ENCODE measurements at places on chromosomes 2 and 18. TPM values are rescaled to one million over a fixed set of nuclear protein-coding genes. Genes with fewer than 3 reads are reported as not detected.

GRCh38 chr2:9286554-9287399 lies 80.2 kb downstream of the ASAP2 start:
- DNase-seq, result no peak

GRCh38 chr18:8908792-8909510 lies 193.5 kb upstream of the NDUFV2 start:
- DNase-seq, result no peak

DNA sequence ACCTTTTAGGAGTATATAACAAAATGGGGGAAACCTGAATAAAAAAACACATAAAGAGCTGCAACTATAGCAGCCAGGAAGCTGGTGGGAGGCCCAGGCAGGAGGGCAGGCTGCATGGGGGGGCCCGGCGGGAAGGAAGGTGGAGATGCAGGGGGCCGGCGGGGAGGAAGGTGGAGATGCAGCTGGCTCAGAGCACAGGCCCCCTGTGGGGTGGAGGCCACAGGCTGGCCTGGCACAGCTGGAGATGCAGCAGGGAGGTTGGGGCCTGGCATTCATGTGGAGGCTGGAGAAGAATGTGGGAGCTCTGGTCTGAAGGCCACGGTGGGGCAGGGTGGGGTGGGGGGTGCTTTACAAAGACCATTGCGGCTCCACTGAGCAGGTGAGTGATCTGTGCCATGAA lies 31.4 kb downstream of the FAM228A start:
- no peak for DNase-seq

DNA sequence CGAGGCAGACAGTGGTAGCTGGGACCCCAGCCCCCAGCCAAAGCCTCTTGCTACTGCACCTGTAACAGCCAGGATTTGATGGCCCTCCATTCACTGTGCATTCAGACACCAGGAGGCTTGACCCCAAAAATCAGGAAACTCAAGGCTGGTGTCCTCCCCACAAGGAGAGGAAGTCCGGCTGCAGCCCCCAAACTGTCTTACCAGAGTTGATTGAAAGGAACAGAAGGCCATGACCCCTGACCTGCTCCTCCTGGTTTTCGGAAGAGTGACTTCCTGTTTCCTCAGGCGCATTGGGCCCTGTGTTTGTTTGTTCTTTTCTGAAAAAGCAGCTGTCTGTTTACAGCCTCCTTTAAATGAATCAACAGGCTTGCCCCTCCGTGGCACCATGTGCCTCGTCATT lies 111.6 kb downstream of the RNF144A start:
- no peak for DNase-seq

GRCh38 chr18:69330385-69331005 lies 70.2 kb upstream of the DOK6 start:
- DNase-seq, result no peak

DNA sequence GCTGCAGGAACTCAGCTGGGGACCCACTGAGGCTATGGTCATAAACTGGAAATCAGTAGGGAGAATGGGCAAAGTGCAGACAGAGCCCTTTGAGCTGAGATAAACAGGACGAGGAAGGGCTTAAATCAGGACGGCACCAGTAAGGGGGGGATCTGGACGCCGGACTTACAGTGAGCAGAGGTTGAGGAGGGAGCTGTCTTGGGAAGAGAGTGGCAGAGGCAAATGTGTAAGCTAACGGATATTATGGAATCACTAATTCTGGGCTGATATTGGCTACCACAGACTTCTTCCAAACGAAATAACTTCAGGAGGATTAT lies 539 bp downstream of the CYP27A1 start:
- DNase-seq, result no peak

DNA sequence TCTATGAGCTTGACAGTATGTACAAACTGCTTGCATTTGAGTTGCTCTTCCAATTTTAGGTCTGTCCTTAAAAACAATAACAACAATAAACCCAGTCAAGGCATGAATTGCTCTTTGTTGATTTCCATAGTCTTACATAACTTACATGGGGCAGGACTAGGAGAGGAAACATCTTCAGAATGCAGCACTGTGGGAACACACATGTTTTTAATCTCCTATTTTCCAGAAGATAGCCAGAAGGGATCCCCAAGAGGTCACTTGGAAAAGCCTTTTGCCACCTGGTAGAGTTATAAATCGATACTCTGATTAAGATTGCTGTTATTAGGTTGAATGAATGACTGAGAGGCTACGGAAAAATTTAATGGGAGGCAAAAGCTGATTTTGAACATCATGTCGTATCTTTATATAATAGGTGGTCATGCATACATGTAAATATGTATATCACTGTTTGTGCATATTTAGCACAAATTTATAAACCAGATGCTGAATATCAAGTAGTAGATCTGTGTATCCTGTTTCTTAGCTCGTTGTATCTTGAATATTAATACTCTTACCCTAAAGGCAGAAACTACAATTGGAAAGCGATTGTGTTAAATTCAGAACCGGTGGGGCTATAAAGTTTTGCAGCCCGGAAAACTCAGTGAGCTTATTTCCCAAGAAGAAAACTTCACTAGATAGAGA lies 479.4 kb upstream of the TCF4 start:
- DNase-seq, result no peak

DNA sequence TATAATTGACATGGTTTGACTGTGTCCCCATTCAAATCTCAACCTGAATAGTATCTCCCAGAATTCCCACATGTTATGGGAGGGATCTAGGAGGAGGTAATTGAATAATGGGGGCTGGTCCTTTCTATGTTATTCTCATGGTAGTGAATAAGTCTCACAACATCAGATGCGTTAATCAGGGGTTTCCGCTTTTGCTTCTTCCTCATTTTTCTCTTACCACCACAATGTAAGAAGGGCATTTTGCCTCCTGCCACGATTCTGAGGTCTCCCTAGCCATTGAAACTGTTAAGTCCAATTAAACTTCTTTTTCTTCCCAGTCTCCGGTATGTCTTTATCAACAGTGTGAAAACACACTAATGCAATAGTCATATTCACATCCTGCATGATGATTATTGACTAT lies 1073.3 kb upstream of the CDH2 start:
- no peak for DNase-seq

DNA sequence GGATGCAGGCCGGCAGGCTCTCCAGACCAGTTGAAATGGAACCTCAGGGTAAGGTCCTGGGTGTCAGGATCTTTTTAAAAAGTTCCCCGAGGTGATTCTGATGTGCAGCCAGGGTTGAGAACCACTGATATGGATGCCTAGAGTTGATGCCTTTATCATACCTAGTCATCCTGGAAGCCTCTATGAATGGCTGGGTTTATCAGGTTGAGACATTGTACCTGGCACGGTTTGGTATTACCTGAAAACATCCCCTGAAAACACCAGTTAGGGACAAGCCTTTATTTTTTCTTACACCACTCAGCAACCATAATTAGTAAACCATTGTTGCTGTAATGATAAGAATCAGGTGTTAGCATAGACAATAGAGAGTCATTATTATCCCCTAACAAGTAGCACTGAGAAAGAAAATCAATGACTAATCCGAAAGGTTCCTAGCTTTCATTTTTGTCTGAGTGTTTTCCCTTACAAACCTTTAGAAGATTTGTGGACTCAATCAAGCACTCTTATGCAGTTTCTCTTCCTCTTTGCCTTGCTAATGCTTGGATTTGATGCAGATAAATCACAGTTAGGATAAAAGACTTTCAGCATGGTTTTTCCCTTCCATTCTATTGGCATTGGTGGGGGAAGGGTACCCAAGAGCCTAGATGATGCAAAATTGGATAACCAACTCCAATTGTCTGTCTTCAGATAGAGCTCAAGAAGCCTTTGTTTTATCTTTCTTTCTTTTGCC lies 116.5 kb upstream of the LYPD6 start:
- DNase-seq, result no peak

Gene BMP10
- total RNA-seq, result not detected

DNA sequence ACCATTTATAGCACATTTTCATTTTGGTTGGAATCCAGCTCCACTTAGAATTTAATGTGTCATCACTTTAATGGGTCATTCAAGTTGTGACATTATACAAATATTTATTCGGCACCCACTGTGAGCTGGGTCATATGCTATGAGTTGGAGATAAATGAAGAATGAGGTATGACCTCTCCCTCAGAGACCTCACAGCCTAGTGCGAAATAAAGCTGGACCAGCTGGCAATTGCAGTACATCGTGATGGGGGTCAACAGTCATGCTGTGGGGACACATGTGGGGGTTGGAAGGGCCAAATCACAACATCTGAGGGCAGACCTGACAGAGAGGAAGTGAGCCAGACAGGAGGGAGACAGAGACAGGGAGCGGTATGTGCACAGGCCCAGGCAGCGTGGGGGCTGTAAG lies 175.4 kb downstream of the MAIP1 start:
- no peak for DNase-seq

Measured in activated naive CD8-positive, alpha-beta T cell treated with anti-CD3 and anti-CD28 coated beads, Interleukin-2, amount 10 ng/mL, durations not matched to agents 7 days and 5 days (primary cell).